ENCODE measurements at places on chromosomes 6 and 20. TPM values are rescaled to one million over a fixed set of nuclear protein-coding genes. Genes with fewer than 3 reads are reported as not detected.

Gene GGTLC1
- total RNA-seq, result not detected

DNA sequence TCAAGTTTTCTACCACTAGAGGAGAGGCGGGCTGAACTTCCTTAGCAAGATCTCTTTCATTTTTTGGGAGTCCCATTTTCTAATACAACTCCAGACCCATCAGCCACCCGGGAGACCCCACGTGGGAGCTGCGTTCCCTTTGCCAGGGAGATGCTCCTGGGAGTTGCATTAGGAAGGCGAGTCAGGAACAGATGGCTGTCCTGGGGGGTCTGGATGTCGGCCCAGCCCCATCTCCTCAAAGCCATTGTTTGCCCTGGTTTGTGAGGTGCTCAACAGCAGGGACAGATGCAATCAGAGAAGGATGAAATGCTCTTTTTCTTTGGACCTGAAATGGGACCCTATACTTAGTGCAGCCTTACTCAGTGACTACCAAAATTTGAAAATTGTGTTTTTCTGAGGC lies 39.4 kb downstream of the CARMIL1 start:
- no peak overlapping the region for H3K27ac ChIP-seq
- no peak overlapping the region for H3K4me3 ChIP-seq
- no peaks in the 10 kb centered on the region for H3K4me1 ChIP-seq
- no peaks in the 10 kb centered on the region for H3K36me3 ChIP-seq
- DNase-seq, result no peak

DNA sequence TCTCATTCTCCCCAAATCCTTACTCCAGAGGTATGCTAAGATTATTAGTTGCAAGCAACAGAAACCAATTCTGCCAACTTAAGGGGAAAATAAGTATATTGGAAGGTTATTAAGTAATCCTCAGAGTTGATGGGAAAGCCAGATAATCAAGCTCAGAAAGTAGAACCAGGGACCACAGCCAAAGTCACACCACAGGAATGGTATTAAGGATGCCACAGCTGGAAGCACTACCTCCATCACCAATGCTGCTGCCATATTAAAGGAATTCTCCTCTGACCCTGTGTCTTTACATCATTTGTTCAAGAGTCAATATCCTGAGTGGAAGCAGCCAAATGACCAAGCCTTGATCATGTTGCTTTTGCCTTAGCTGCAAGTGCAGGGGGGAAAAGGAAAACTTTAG lies 9.9 kb downstream of the PROCR start:
- no peaks in the 10 kb centered on the region for H3K27me3 ChIP-seq
- no peaks in the 10 kb centered on the region for H3K4me1 ChIP-seq
- no peak overlapping the region for H3K27ac ChIP-seq

- H3K27me3 ChIP-seq, result peaks cover 19% of the 10 kb centered on the region
- no peak for DNase-seq
Observed at GRCh38 chr6:167229586-167229985, 61.5 kb upstream of the UNC93A start.

Gene HLA-DMA
- 26.0 TPM for total RNA-seq

Gene AIF1
- total RNA-seq, result 14.1 TPM

- no peak for DNase-seq
- no peaks in the 10 kb centered on the region for H3K27me3 ChIP-seq
- peaks cover 36% of the 10 kb centered on the region for H3K4me1 ChIP-seq
- H3K36me3 ChIP-seq, result peaks cover 9% of the 10 kb centered on the region
- H3K4me3 ChIP-seq, result no peak overlapping the region
Observed at GRCh38 chr6:29968130-29968529, 25.8 kb downstream of the HLA-A start.

Gene SLC44A4
- total RNA-seq, result 0.19 TPM

- peaks cover 3% of the 10 kb centered on the region for H3K36me3 ChIP-seq
- H3K4me1 ChIP-seq, result peaks cover 61% of the 10 kb centered on the region
- no peaks in the 10 kb centered on the region for H3K27me3 ChIP-seq
Observed at GRCh38 chr6:63672582-63673129, 37.1 kb downstream of the PHF3 start.

Gene SHLD1
- 1.7 TPM for total RNA-seq

DNA sequence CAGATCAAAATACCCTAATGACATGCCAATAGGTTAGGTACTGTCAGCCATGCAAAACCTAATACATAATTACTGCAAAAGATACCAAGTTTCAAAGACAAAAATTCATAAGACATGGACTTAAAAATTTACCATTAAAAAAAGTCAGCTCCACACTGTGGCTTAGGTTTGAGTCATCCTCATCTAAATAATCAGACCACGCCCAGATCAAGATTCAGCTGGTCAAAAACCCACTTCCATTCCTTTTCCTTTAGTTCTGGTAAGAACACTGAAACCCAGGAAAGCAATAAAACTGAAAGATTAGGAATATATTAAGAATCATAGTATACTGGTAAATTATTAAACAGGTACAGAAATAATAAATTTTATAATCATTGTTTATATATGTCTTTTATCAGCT lies 81.0 kb upstream of the ASF1A start:
- no peaks in the 10 kb centered on the region for H3K4me1 ChIP-seq
- H3K27me3 ChIP-seq, result no peaks in the 10 kb centered on the region
- no peak overlapping the region for H3K27ac ChIP-seq
- H3K4me3 ChIP-seq, result no peak overlapping the region
- H3K36me3 ChIP-seq, result no peaks in the 10 kb centered on the region

GRCh38 chr6:34248198-34248726 lies 544 bp downstream of the SMIM29 start:
- H3K27ac ChIP-seq, result peak overlapping the region; percentile 84
- peaks cover 52% of the 10 kb centered on the region for H3K4me1 ChIP-seq
- no peak for DNase-seq
- H3K36me3 ChIP-seq, result no peaks in the 10 kb centered on the region

GRCh38 chr6:65938000-65938399 lies 231.0 kb upstream of the EYS start:
- H3K27ac ChIP-seq, result no peak overlapping the region
- DNase-seq, result no peak
- no peaks in the 10 kb centered on the region for H3K27me3 ChIP-seq
- no peak overlapping the region for H3K4me3 ChIP-seq

DNA sequence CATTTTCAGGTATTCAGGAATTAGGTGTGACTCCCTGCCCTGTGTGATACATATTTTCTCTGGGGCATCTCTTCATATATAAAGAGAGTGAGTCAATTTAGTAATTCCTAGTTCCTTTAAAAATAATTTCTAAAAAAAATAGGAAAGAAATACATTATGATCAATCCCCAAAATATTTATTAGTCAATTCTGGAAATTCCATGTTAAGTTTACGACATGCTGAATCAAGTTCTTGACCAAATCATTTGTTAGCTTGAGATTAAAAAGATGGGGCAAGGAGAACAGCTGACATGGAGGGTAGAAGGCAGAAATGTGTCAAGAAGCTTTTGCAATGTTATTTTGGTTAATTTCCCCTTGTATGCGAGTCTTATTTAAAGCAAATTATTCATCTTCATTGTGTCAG lies 22.7 kb upstream of the PRDM1 start:
- no peaks in the 10 kb centered on the region for H3K36me3 ChIP-seq
- no peak for DNase-seq
- no peak overlapping the region for H3K27ac ChIP-seq
- H3K4me3 ChIP-seq, result no peak overlapping the region

- H3K4me3 ChIP-seq, result no peak overlapping the region
- no peaks in the 10 kb centered on the region for H3K36me3 ChIP-seq
- H3K4me1 ChIP-seq, result no peaks in the 10 kb centered on the region
- DNase-seq, result no peak
Observed at GRCh38 chr6:117072134-117072533, 193.2 kb upstream of the VGLL2 start.

DNA sequence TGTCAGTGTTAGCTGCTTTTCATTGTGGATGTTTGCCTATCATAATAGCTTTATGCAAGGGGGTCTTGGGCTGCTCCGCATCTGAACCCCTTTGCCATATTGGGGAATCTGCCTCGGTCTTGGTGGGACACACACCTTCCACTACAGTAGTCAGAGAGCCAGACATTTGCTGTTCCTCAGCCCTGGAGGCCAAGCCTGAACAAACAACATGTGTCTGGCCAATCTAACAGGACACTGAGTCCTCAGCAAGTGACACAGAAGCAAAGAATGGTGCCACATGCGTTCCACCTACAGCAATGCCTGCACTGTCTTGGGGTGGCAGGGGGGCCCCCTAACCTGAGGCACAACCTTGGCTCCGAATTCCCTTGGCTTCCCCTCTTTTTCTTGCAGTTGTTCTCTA lies 243.9 kb downstream of the LY86 start:
- H3K27me3 ChIP-seq, result no peaks in the 10 kb centered on the region
- no peak overlapping the region for H3K4me3 ChIP-seq
- no peaks in the 10 kb centered on the region for H3K36me3 ChIP-seq
- H3K4me1 ChIP-seq, result no peaks in the 10 kb centered on the region

Gene KIAA0408
- total RNA-seq, result 25.2 TPM

Gene OPRM1
- total RNA-seq, result 0.66 TPM

- peaks cover 5% of the 10 kb centered on the region for H3K4me1 ChIP-seq
- H3K36me3 ChIP-seq, result no peaks in the 10 kb centered on the region
- no peaks in the 10 kb centered on the region for H3K27me3 ChIP-seq
- no peak overlapping the region for H3K27ac ChIP-seq
Observed at GRCh38 chr6:14826456-14826855, 419.4 kb upstream of the JARID2 start.

DNA sequence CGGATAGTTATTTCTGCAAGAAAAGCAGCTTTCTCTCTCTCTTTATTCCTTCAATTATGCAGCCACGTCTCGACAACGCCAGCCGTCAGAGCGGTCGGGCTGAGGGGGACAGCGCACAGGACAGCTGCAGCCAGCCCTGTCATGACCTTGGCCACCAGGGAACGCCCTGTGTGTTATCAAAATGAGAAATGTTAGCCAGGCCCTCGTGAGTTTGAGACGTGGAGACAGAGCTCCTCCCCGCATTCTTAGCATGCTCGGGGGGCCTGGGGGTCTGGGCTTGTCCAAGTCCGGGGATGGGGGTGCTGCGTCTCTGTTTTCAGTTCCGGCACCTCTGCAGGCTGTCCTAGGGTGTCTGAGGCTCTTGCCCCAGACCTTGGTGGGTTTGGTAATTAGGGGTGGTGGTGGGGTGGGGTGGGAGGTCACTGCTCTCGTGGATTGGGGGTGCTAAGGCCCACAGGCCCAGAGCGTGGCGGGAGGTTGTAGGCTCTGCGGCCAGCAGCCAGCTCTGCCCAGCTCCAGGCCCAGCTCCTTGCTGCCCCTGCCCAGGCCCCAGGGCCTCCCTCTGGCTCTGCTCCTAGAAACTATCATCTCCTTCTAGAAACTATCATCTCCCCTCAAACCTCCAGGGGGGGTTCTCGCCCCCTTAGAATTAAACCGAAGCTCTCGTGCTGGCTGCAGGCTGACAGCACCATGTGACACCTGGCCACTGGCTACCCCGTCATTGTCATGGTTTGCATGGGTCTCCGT lies 54.3 kb upstream of the GATA5 start:
- H3K27me3 ChIP-seq, result no peaks in the 10 kb centered on the region
- H3K4me1 ChIP-seq, result peaks cover 2% of the 10 kb centered on the region
- no peaks in the 10 kb centered on the region for H3K36me3 ChIP-seq
- no peak for DNase-seq

DNA sequence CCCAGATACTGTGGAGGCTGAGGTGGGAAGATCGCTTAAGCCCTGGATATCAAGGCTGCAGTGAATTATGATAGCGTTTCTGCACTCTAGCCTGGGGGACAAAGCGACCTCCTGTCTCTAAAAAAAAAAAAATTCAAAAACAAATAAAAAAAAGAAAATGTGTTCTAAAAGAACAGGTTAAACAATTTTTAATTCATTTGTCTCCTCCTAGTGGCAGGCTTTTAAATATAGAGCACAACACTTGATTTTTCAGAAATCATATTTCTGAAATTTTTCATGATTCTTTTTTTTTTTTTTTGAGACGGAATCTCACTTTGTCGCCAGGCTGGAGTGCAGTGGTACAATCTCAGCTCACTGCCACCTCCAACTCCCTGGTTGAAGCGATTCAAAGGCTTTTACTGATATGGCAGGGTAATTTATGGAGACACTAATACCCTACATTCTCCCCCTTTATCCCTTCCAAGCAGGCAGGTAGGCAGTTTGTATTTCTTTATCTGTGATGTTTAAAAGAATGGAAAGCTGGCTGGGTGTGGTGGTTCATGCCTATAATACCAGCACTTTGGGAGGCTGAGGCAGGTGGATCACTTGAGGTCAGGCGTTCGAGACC lies 8.7 kb upstream of the GTF3C6 start:
- no peaks in the 10 kb centered on the region for H3K27me3 ChIP-seq
- no peak for DNase-seq
- no peaks in the 10 kb centered on the region for H3K36me3 ChIP-seq

Gene KIF13A
- 83.2 TPM for total RNA-seq

Measured in esophagus muscularis mucosa (tissue), 4 donors.